Progenitor cell of endocrine pancreas (in vitro differentiated cells): ENCODE measurements at places on chromosomes 3 and 15. TPM values are rescaled to one million over a fixed set of nuclear protein-coding genes. Genes with fewer than 3 reads are reported as not detected.

- no peak overlapping the region for H3K4me3 ChIP-seq
- H3K27me3 ChIP-seq: no peaks in the 10 kb centered on the region
- no peak for DNase-seq
Observed at GRCh38 chr3:17431004-17431403, 311.4 kb downstream of the TBC1D5 start.

The CHL1 gene
- total RNA-seq: 24.7 and 32.5 TPM in 2 replicates

The OXTR gene
- total RNA-seq: 3.0 and 3.1 TPM in 2 replicates

The CLDND1 gene
- total RNA-seq: 100 and 101 TPM in 2 replicates

The UBA7 gene
- total RNA-seq: 1.2 and 2.2 TPM in 2 replicates

GRCh38 chr3:8442993-8443650 is 58.5 kb upstream of the LMCD1 start:
- peaks cover 5% of the 10 kb centered on the region for H3K36me3 ChIP-seq
- no peaks in the 10 kb centered on the region for H3K27me3 ChIP-seq
- no peak overlapping the region for H3K4me3 ChIP-seq
- H3K4me1 ChIP-seq: peaks cover 24% of the 10 kb centered on the region
- DNase-seq: no peak
- H3K27ac ChIP-seq: no peak overlapping the region

GRCh38 chr15:84917452-84917851 is 33.0 kb downstream of the SLC28A1 start:
- peaks cover 2% of the 10 kb centered on the region for H3K4me1 ChIP-seq
- H3K27ac ChIP-seq: no peak overlapping the region
- H3K27me3 ChIP-seq: peaks cover 9% of the 10 kb centered on the region

DNA sequence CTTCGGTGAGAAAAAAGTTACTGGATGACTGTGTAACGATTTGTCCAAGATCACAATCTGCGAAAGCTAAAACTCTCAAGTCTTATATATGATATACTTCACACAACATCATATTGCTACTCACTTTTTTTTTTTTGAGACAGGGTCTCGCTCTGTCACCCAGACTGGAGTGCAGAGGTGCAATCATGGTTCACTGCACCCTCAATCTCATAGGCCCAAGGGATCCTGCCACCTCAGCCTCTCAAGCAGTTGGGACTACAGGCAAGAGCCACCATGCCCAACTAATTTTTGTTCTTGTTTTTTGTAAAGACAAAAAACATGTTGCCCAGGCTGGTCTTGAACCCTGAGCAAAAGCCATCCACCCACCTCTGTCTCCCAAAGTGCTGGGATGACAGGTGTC is 5.4 kb upstream of the ATP13A4 start:
- no peaks in the 10 kb centered on the region for H3K36me3 ChIP-seq
- H3K4me1 ChIP-seq: peaks cover 14% of the 10 kb centered on the region
- no peak overlapping the region for H3K27ac ChIP-seq
- H3K4me3 ChIP-seq: no peak overlapping the region
- DNase-seq: no peak

DNA sequence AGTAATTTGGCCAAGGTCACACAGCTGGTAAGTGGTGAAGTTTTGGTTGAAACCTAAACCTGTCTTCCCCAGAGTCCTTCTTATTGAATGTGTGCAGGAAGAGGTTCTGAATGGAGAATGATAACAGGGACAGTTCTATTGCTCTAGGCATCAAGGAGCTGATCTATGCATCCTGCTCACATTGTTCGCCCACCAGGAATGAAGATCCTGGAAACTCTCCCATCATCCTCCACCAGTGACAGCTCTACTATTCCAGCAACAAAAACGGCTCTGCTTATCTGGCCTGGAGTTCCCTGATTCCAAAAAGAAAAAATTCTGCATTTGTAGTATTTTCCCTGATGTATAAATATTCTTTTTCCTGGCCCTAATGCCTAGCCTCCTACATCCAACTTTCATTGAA is 16.4 kb upstream of the TNFAIP8L3 start:
- H3K4me1 ChIP-seq: no peaks in the 10 kb centered on the region
- H3K27me3 ChIP-seq: peaks cover 22% of the 10 kb centered on the region
- H3K36me3 ChIP-seq: no peaks in the 10 kb centered on the region
- no peak for DNase-seq

DNA sequence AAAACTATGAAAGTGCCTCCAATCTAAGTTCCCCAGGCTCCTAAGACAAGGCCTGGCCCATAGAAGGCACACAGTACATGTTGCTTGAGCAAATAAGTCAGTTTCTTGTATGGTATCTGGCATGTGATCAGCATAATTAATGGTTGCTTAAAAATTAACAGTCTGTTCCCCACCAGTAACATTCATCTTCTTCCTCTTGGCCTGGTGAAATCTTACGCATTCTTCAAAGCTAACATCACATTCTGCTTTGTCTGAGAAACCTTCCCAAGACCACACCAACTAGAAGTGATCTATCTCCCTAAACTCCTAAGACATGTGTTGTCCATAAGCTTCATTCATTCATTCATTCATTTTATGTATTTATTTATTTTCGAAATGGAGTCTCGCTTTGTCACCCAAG is 48.1 kb downstream of the LIPC start:
- H3K27me3 ChIP-seq: peaks cover 11% of the 10 kb centered on the region
- no peak overlapping the region for H3K27ac ChIP-seq
- H3K36me3 ChIP-seq: no peaks in the 10 kb centered on the region

DNA sequence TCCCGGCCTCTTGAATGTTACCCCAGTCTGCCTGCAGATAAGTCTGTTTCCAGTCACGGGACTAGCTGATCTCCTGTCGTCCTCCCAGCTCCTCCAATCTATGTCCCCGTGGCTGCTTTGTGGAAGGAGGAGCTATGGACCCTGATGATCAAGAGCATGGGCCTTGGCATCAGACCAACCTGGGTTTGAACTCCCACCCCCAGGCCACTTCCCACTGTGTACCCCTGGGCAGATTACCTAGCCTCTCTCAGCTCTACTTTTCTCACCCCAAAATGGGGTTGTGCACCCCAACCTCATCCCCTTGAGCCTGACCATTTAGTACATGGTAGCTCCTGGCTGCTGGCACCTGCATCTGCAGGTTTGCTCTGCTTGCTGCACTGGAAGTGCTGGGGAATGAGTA is 55.8 kb downstream of the GASK1A start:
- H3K27me3 ChIP-seq: no peaks in the 10 kb centered on the region
- no peaks in the 10 kb centered on the region for H3K4me1 ChIP-seq
- no peaks in the 10 kb centered on the region for H3K36me3 ChIP-seq
- no peak overlapping the region for H3K4me3 ChIP-seq
- no peak overlapping the region for H3K27ac ChIP-seq

GRCh38 chr3:78858910-78859309 is 908.9 kb downstream of the ROBO1 start:
- no peak for DNase-seq
- H3K36me3 ChIP-seq: no peaks in the 10 kb centered on the region
- peaks cover 22% of the 10 kb centered on the region for H3K4me1 ChIP-seq
- no peak overlapping the region for H3K27ac ChIP-seq
- H3K27me3 ChIP-seq: no peaks in the 10 kb centered on the region

DNA sequence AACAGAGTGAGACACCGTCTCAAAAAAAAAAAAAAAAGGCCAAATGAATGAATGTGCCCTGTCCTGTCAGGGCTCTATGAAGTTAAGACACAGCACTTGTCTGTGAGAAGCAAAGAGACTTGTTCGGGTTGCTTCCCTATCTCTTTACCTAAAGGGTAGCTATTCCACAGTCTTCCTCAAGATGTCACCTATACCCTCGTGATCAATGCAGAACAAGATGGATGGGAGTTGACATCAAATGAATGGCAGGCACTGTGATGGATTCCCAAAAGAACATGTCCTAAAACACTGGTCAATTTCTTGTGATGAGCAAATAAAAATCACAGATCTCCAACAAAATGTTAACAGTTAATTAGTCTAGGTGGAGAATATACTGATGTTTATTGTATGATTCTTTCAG is 9.5 kb downstream of the TADA3 start:
- no peak overlapping the region for H3K27ac ChIP-seq
- H3K4me3 ChIP-seq: no peak overlapping the region
- H3K27me3 ChIP-seq: no peaks in the 10 kb centered on the region
- H3K4me1 ChIP-seq: no peaks in the 10 kb centered on the region
- peaks cover 23% of the 10 kb centered on the region for H3K36me3 ChIP-seq

The PPCDC gene
- 16.5 and 18.0 TPM in 2 replicates for total RNA-seq

- H3K27me3 ChIP-seq: no peaks in the 10 kb centered on the region
- peaks cover 3% of the 10 kb centered on the region for H3K4me1 ChIP-seq
- no peak overlapping the region for H3K27ac ChIP-seq
- no peaks in the 10 kb centered on the region for H3K36me3 ChIP-seq
Observed at GRCh38 chr3:183008303-183008702, 28.0 kb upstream of the DCUN1D1 start.

GRCh38 chr3:184334470-184335158 is 2.8 kb upstream of the FAM131A start:
- H3K36me3 ChIP-seq: peaks cover 21% of the 10 kb centered on the region
- peak overlapping the region; percentile 94 for H3K27ac ChIP-seq
- H3K4me3 ChIP-seq: peak overlapping the region; percentile 34

DNA sequence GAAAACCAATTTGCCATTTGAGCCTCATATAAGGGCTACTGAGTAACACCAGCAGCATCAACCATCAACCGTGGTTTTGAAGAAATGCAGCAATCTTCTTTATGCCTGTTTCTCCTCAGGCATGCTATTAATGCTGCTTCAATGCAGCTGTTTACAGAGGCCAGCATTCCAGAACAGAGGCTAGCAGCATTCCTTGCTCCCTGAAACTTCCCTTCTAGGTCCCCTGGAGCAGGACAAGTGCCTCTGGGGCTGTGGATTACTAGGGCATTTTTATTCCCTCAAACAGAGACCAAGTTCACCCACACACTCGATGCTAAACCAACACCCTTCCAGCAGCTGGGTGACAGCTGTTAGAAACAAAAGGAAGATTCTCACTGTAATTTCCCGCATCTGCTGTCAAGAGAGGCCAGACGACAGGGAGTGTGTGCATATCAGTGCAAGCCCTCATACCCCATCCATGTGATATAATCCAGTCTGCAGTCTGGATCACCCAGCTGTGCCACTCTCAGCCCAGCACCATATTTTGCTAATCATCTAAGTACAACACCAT is 57.5 kb downstream of the HOMER2 start:
- H3K27me3 ChIP-seq: no peaks in the 10 kb centered on the region
- no peaks in the 10 kb centered on the region for H3K36me3 ChIP-seq
- H3K4me1 ChIP-seq: no peaks in the 10 kb centered on the region
- H3K27ac ChIP-seq: no peak overlapping the region
- H3K4me3 ChIP-seq: no peak overlapping the region

The WDR93 gene
- total RNA-seq: 0.91 and 1.3 TPM in 2 replicates

The GOLGA6L25 gene
- total RNA-seq: not detected in 2 replicates

The COL7A1 gene
- total RNA-seq: 31.5 and 38.4 TPM in 2 replicates

GRCh38 chr3:151974067-151974466 is 100.6 kb downstream of the SUCNR1 start:
- H3K27me3 ChIP-seq: no peaks in the 10 kb centered on the region
- no peak overlapping the region for H3K27ac ChIP-seq
- DNase-seq: no peak
- peaks cover 9% of the 10 kb centered on the region for H3K4me1 ChIP-seq

- no peaks in the 10 kb centered on the region for H3K36me3 ChIP-seq
- no peak for DNase-seq
- peaks cover 17% of the 10 kb centered on the region for H3K4me1 ChIP-seq
- no peak overlapping the region for H3K4me3 ChIP-seq
- H3K27me3 ChIP-seq: no peaks in the 10 kb centered on the region
Observed at GRCh38 chr15:67957435-67958132, 96.5 kb upstream of the PIAS1 start.

- no peaks in the 10 kb centered on the region for H3K36me3 ChIP-seq
- DNase-seq: no peak
- no peaks in the 10 kb centered on the region for H3K27me3 ChIP-seq
- H3K27ac ChIP-seq: no peak overlapping the region
- H3K4me1 ChIP-seq: peaks cover 2% of the 10 kb centered on the region
- H3K4me3 ChIP-seq: no peak overlapping the region
Observed at GRCh38 chr3:85631070-85631469, 672.3 kb downstream of the CADM2 start.

The NR1I2 gene
- 0.62 and 1.0 TPM in 2 replicates for total RNA-seq

DNA sequence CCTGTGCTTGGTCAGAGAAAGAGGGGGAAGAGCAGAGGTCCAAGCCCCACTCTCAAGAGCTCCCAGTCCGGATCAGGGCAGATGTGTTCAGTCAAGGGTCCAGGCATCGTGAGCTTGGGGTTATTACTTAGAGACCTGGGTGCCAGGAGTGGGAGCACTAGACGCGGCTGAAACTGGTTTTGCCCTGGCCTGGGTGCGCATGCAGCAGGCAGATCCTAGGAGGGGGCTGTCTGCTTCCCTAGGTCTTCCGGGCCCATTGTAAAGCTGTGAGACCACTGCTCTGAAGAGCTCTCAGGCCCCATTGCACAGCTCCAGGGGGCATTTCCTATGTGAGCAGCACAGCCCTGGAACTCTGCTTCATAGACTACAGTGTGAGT is 204.9 kb upstream of the LINGO1 start:
- no peaks in the 10 kb centered on the region for H3K36me3 ChIP-seq
- H3K27me3 ChIP-seq: peaks cover 11% of the 10 kb centered on the region
- H3K4me1 ChIP-seq: peaks cover 8% of the 10 kb centered on the region
- H3K27ac ChIP-seq: no peak overlapping the region
- no peak for DNase-seq

DNA sequence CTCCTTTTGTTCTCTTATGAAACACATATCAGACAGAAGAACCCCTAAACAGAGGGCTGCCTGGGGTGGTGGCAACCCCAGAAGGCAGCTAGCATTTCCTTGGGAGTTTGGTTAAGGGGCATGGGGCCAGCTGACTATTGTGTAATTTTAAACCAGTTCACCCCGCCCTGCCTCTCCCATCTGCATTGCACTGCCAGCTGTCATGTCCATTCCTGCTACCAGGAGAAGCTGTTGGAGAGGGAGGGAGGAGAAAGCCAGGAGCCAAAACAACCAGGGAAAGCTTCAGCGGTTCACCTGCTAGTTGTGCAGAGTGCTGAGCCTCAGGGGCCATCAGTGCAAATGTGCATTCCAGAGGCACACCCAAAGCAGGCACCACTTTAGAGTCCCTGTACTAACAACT is 47.6 kb upstream of the ATP1B3 start:
- H3K4me1 ChIP-seq: no peaks in the 10 kb centered on the region
- no peaks in the 10 kb centered on the region for H3K36me3 ChIP-seq
- no peak for DNase-seq
- H3K27ac ChIP-seq: no peak overlapping the region
- no peaks in the 10 kb centered on the region for H3K27me3 ChIP-seq

DNA sequence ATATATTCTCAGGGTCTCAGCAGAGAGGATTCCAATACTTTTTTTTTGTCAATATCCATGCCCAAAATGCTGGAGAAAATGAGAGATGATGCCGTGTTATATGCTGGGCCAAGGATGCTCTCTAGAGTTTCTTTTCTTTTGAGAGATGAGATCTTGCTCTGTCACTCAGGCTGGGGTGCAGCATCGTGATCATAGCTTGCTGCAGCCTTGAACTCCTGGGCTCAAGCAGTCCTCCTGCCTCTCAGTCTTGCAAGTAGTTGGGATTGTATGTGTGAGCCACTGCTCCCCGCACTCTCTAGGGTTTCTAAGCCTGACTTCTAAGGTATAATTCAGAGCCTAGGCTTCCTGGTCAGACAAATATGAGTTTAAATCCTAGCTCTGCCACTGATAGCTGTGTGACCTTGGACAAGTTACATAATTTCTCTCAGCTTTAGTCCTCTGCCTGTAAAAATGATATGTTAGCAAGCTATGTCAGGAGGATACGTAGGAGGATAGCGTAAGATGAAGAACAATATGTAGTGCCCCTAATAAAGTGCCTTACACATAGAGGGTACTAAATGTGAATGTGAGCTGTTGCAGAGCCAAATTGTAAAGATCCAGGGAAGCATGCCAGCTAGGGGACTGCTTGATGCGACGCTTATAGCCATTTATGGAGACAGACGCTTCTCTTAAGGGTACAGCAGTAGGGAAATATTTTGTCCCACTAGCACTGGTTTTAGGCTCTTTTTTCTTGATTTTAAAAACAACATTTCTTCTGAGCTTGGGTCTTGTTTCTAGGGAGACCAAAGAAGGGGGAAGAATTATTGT is 7.4 kb downstream of the STARD9 start:
- no peak for DNase-seq
- H3K36me3 ChIP-seq: no peaks in the 10 kb centered on the region
- H3K27ac ChIP-seq: peak overlapping the region; percentile 51
- H3K27me3 ChIP-seq: peaks cover 56% of the 10 kb centered on the region
- peaks cover 23% of the 10 kb centered on the region for H3K4me1 ChIP-seq
